ENCODE measurements at places on chromosomes 2 and 18. TPM values are rescaled to one million over a fixed set of nuclear protein-coding genes. Genes with fewer than 3 reads are reported as not detected.

Gene TRABD2A
- total RNA-seq = 1.1 TPM

Gene DLX1
- total RNA-seq = not detected

- no peak for DNase-seq
These were observed 198.0 kb upstream of the CCDC150 start for GRCh38 chr2:196441527-196441926.

Gene TFCP2L1
- 16.1 TPM for total RNA-seq

- DNase-seq = no peak
These were observed 174.4 kb downstream of the CELF4 start for GRCh38 chr18:37391156-37391555.

GRCh38 chr18:27382567-27383216 is 197.6 kb upstream of the CHST9 start:
- DNase-seq = no peak

Gene SPDYA
- 0.69 TPM for total RNA-seq

DNA sequence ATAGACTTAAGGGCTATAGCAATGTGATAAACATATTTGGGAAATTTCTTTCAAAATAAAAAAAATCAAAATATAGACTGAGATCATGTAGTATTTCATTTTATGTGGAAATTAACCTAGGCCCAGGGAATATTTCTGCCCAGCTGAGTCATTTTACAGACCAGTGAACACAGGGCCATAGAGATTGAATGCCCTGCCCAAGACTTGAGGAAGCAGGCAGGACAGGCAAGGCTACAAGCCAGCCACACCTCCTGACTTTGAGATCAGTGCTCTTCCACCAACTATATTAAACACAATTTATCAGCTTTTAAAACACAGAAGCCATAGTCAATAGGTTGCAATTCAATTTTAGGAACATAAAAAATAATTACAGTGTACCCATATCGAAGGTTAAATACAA is 12.9 kb downstream of the CCDC148 start:
- DNase-seq = no peak

GRCh38 chr2:6010163-6010562 is 318.0 kb downstream of the SOX11 start:
- DNase-seq = no peak

Gene ME2
- total RNA-seq = 77.1 TPM

Gene KCNK3
- 9.6 TPM for total RNA-seq

Gene LINC00305
- total RNA-seq = not detected

GRCh38 chr18:47370052-47370451 is 118.6 kb upstream of the SKOR2 start:
- no peak for DNase-seq

GRCh38 chr18:32237049-32237448 is 47.2 kb downstream of the MEP1B start:
- peak; percentile 85 for DNase-seq

- no peak for DNase-seq
These were observed 176.1 kb downstream of the TXNL1 start for GRCh38 chr18:56462276-56462675.

DNA sequence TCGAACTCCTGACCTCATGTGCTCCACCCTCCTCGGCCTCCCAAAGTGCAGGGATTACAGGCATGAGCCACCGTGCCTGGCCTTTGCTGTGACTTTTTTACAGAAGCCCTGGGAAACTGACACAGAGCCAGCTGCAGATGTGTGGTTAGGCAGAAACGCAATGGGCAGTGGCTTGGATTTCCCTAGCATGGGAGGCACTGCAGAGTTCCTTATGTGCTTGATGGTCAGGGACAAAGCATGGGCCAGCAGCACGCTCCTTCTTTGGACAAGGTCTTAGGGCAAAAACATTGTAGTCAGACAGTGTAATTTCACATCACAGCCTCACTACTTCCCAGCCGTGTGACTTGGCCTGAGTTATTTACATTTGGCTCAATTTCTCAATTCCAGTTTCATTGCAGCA is 153.9 kb downstream of the RNF144A start:
- no peak for DNase-seq

- no peak for DNase-seq
These were observed 4.2 kb upstream of the CCDC178 start for GRCh38 chr18:33444709-33445108.

Gene TRIM43
- total RNA-seq = not detected

DNA sequence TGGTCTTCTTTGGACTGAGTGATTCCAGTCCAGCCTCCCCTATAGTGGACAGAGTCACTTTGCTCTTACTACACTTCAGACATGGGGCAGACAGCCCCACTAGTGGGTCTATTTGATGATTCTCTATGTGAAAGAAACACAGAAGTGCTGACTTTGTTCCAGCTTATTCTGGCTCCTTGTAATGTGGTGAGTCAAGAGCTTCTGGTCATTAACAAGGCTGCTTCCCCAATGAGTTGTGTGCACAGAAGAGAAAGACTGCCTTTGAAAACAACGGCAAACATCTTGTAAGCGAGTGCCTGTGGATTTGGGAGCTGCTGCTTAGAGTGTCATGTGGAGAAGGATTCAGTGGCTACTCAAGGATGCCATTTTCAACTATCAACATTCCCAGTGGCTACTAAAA is 39.1 kb downstream of the RMC1 start:
- DNase-seq = no peak

Gene UGT1A3
- total RNA-seq = 4.1 TPM

- no peak for DNase-seq
These were observed 34.5 kb upstream of the LRRC30 start for GRCh38 chr18:7196421-7196820.

Gene RAB27B
- 4.0 TPM for total RNA-seq

- peak; percentile 15 for DNase-seq
These were observed 54.2 kb downstream of the SERTAD2 start for GRCh38 chr2:64599469-64599868.

Gene CPO
- total RNA-seq = not detected

GRCh38 chr18:76434452-76434851 is 60.6 kb downstream of the ZNF516 start:
- no peak for DNase-seq

GRCh38 chr2:144227427-144228105 is 292.4 kb downstream of the ZEB2 start:
- no peak for DNase-seq

- no peak for DNase-seq
These were observed at the start of gene SULT1C3 for GRCh38 chr2:108239786-108240185. SULT1C3 (plus strand) TSS chr2:108239968; CDS start chr2:108247195, 7,227 bp downstream.

- no peak for DNase-seq
These were observed 12.8 kb downstream of the ZBTB14 start for GRCh38 chr18:5282770-5283169.

- DNase-seq = no peak
These were observed 192.2 kb upstream of the HS6ST1 start for GRCh38 chr2:128510701-128511397.

- no peak for DNase-seq
These were observed 235.9 kb upstream of the BOD1L2 start for GRCh38 chr18:56910967-56911366.

Gene MPP4
- total RNA-seq = not detected

- DNase-seq = no peak
These were observed 53.7 kb downstream of the TWIST2 start for GRCh38 chr2:238901461-238902057.

DNA sequence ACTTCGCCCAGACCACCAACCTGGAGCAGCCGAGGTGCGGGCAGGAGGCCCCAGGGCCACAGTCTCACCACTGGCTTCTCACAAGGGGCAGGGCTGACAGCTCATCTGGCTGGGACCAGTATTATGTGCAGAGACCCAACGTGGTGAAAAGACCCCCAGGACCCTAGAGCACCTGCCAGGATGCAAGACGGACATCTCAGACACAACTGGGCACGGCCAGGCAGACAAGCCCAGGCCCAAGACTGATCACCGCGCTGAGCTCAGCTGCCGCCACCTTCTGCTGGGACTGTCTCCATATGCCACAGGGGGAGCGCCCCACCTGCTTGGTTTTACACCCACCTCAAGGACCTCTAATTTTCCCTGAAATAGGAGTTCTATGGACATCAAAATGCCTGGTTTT is 23.2 kb downstream of the HDAC4 start:
- no peak for DNase-seq

- DNase-seq = peak; percentile 75
These were observed 34.3 kb upstream of the PPP1CB start for GRCh38 chr2:28717339-28717758.

- DNase-seq = no peak
These were observed 54.0 kb downstream of the EMILIN2 start for GRCh38 chr18:2900684-2901422.

DNA sequence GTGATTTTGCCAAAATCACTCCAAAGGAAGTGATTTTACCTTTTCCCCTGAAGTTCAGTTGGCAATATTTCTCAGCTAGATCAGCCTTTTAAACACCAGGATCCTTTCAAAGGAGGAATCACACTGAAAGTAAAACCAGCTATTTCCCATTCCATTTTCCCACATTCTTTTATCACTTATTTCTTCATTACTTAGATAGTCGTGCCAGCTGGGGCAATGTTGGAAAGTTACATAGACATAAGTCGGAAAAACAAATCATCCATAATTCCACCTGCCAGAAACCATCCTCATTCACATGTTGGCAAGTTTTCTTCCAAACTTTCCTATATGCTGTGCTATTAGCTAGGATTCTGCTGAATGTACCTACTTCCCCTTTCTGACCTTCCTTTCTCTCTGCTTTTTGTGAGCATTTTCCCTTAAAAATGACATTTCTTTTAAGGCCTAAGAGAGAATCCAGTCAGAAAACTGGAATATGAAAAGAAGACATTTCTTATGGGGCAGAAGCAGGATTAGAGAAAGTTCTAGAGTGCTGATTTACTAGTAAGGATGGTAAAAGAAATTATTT is 170.0 kb upstream of the STK17B start:
- DNase-seq = no peak

DNA sequence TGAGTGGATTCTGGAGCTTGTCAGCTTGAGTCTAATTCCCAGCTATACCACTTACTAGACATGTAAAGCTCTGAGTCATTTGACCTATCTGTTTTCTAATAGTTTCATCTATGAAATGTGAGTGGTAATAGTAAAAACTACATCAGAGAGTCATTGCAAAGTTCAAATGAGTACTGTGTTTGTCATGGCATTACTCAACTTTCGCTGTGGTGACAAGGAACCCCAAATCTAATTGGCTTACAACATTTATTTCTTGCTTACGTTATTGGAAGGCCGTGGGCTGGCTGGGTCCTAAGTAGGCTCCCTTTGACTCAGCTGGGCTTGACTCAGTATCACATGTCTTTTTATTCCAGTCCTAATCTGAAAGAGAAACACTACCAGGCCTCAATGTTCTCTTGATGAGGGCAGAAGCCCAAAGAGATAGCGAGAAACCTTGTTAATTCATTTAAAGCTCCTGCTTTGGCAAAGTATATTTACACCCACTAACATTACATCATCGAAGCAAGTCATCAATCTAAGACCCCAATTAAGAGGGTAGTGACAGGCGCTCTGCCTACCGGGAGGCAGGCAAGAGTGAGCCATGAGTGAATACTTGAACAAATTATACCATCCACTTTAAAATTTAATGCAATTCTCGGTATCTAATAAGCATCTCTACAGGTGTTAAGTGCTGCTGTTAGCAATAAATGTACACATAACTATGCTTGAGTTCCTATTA is 431.8 kb upstream of the SPHKAP start:
- no peak for DNase-seq

Gene LTBP1
- 0.89 TPM for total RNA-seq

GRCh38 chr2:47658646-47659320 is 124.2 kb upstream of the MSH6 start:
- DNase-seq = no peak

Gene DOK6
- total RNA-seq = 2.3 TPM

- no peak for DNase-seq
These were observed 902 bp downstream of the MCFD2 start for GRCh38 chr2:46914578-46915230.

- no peak for DNase-seq
These were observed 284.3 kb upstream of the LRATD1 start for GRCh38 chr2:14348247-14348646.

Gene POTEJ
- not detected for total RNA-seq

Gene ADD2
- 2.3 TPM for total RNA-seq

Gene GLB1L
- 12.9 TPM for total RNA-seq

DNA sequence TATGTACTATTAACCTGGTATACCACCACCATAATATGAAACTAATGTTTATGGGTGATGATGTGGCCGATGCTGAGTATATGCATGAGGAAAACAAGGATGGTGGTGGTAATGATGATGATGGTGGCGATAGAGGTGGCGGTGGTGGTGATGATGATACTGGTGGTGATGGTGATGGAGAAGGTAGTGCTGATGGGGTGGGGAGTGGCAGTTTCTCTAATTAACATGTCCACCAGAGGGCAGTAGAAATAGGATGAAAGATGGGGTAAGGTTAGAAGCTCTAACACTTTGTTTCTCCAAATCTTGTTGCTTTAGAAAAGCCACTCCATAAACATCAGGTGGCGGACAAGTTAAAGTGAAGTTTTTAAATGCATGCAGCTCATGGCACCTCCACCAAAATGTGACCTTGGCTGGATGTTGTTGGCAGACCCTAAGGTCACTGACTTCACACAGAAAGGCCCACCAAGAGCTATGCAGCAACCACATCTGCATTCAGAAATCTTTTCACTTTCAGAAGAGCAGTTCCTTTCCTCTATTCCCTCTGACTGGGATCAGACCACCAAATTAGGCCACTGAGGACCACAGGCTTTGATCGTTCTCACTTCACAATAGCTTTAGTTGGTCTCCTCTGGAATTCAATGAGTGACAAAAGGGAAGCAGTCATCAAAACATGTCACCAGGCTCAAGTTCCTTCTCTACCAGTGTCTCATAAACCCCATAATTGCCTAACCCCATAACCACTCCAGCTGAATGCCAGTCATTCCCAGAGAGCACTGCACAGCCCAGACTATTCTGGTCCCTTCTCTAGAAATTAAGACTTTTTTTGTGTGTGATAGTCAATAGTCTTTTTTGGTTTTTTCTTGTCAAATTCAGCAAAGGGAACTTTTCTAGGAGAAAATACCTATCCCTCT is 7.5 kb upstream of the BCL11A start:
- peak; percentile 17 for DNase-seq

DNA sequence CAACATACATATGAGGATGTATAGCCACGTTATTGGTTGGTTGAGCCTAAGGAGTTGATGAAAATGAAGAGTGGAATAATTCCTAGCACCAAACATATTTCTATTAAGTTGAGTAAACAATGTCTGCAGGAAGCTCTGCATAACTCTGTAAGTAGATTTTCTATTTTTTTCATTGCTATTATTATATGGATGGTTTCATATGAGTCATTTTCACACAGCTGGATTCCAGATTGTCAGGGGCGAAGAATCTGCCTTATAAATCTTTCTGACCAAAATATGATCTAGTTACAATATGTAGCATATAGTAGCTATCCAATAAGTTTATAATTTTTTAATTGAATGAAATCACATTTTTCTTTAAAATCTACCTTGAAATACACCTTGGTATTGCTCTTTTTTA is 468.0 kb upstream of the PKDCC start:
- no peak for DNase-seq
